ENCODE measurements at places on chromosomes 12 and 14. TPM values are rescaled to one million over a fixed set of nuclear protein-coding genes. Genes with fewer than 3 reads are reported as not detected.

DNA sequence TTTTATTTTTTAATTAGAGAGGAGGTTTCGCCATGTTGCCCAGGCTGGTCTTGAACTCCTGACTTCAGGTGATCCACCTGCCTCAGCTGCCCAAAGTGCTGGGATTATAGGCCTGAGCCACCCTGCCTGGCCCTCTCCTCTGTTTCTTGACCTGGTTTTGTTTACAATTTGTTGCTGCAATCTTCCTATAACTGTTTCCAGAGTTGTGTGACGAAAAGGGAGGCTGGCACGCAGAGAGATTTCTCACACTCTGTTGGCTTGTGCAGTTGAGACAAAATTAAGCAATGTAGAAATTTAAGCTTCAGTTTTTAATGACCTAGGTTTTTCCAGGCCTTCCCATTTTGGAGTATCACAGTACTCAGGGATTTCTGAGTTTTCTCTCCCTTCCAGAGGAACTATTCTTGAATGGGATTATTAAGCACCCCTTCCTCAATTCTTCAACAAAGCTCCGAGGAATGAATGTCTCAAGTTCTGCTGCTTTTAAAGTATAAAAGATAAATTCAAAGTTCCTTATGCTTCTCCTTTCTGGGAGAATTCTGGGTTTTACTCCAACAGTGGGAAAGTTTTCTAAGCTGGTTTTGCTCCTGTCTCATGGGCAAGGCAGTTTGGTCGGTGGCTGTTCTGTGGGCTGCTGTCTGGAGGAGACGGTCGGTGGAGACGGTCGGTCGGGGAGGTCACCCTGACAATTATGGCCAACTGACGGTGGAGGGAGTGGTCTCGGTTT lies 20.4 kb upstream of the FOS start:
- H3K27ac ChIP-seq, result peak overlapping the region; percentile 91
- H3K27me3 ChIP-seq, result peaks cover 29% of the 10 kb centered on the region
- peaks cover 20% of the 10 kb centered on the region for H3K4me1 ChIP-seq
- no peaks in the 10 kb centered on the region for H3K36me3 ChIP-seq
- no peak for DNase-seq
- peak overlapping the region; percentile 78 for H3K4me3 ChIP-seq

The DTX1 gene
- total RNA-seq, result not detected

GRCh38 chr14:69312608-69313007 lies 52.6 kb downstream of the GALNT16 start:
- no peak for DNase-seq
- no peak overlapping the region for H3K4me3 ChIP-seq
- H3K36me3 ChIP-seq, result no peaks in the 10 kb centered on the region
- H3K27me3 ChIP-seq, result peaks cover 17% of the 10 kb centered on the region

DNA sequence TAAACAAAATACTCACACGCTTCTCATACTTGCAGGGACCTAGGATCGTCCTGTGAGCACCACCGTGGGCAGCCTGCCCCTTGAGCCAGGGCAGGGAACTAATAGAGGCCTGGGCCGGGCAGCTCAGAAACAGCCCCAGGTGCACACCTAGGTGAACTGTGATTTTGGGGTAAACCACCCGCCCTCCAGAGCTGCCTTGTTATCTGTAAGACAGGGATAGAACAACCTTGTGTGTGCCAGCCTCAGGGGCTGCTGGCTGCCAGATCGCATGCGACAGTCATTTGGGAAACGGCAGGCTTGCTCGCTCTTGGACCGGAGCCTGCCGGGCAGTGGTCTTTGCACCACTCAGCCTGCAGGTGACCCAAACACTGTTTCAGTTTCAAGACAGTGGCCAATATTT lies 86.8 kb downstream of the ADGRD1 start:
- no peaks in the 10 kb centered on the region for H3K27me3 ChIP-seq
- H3K27ac ChIP-seq, result no peak overlapping the region
- H3K4me3 ChIP-seq, result no peak overlapping the region
- H3K4me1 ChIP-seq, result no peaks in the 10 kb centered on the region

DNA sequence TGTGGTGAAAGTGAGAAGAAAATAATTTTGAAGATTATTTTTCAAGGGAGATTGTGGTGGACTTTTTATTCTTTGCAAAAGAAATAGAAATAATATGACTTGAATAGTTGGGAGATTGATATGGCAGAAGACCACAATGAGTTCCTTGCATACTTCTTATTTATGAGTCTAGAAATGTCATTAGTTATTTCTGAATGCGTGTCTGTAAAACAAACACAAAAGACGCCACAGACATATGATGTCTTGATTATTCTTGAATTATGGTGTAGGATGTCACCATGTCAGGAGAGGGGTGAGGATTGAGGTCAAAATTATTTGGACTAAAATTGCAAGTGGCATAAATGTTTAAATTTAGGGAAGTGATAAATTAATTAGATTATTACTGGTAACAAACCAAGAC lies 440.7 kb upstream of the PDE3A start:
- DNase-seq, result no peak
- H3K4me1 ChIP-seq, result no peaks in the 10 kb centered on the region
- H3K4me3 ChIP-seq, result no peak overlapping the region
- peaks cover 6% of the 10 kb centered on the region for H3K27me3 ChIP-seq
- no peaks in the 10 kb centered on the region for H3K36me3 ChIP-seq

The AHNAK2 gene
- not detected for total RNA-seq

GRCh38 chr12:106769078-106769477 lies 5.4 kb upstream of the RIC8B start:
- no peak for DNase-seq
- H3K4me1 ChIP-seq, result peaks cover 22% of the 10 kb centered on the region
- H3K27me3 ChIP-seq, result peaks cover 2% of the 10 kb centered on the region
- H3K36me3 ChIP-seq, result no peaks in the 10 kb centered on the region
- no peak overlapping the region for H3K27ac ChIP-seq
- no peak overlapping the region for H3K4me3 ChIP-seq

DNA sequence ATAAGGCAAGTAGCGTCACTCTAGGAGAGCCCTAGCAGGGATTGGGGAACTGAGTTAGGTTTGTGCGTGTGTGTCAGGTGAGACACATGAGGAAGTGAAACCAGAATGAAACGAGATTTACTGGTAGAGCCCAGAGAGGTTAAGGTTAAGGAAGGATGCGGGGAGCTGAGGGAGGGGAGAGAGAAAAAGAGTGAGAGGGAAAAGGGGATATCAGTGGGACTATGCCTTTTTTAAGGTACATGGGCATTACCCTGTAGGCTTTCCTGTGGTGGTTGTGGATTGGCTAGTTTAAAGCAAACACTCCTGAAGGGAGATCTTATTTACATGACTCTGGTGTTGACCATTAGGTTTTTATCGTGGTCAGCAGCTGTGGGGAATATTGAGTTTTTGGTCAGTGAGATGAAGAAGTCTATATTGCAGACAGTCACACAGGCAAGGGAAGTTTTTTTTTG lies 13.9 kb downstream of the ZDHHC17 start:
- DNase-seq, result no peak
- peaks cover 36% of the 10 kb centered on the region for H3K36me3 ChIP-seq
- peaks cover 17% of the 10 kb centered on the region for H3K4me1 ChIP-seq

The C12orf50 gene
- not detected for total RNA-seq

The JAG2 gene
- total RNA-seq, result 2.9 TPM

DNA sequence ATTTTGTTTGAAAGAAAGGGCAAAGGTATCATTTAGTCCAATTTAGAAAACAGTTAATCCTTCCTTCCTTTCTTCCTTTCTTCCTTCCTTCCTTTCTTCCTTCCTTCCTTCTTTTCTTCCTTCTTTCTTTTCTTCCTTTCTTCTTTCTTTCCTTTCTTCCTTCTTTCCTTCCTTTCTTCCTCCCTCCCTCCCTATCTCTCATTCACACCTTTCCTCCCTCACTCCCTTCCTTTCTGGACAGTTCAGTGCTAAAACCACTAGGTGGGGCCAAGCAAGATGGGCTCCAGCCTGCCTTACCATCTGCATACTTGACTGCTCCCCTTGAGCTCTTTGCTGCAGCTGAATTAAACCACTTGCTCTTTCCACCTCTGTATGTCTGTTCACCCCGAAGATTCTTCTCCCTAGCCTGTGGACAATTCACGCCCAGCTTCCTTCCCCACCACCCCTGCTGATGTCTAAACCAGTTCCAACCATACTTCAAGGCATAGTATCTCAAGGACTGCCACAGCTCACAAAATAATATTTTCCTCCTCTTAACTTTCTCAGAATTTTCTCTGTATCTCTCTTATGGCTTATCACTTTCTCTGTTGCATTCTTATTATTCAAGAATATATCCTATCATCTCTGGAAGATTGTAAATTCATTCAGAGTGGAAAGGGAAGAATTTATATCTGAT lies 78.0 kb downstream of the DBX2 start:
- peaks cover 21% of the 10 kb centered on the region for H3K4me1 ChIP-seq
- peak; percentile 51 for DNase-seq
- H3K4me3 ChIP-seq, result no peak overlapping the region
- H3K36me3 ChIP-seq, result peaks cover 2% of the 10 kb centered on the region

- no peak overlapping the region for H3K4me3 ChIP-seq
- H3K4me1 ChIP-seq, result peaks cover 2% of the 10 kb centered on the region
- no peaks in the 10 kb centered on the region for H3K27me3 ChIP-seq
- H3K27ac ChIP-seq, result no peak overlapping the region
These were observed 20.9 kb upstream of the PPP1CC start for GRCh38 chr12:110763583-110763982.

The GLIPR1L1 gene
- total RNA-seq, result not detected

- no peaks in the 10 kb centered on the region for H3K4me1 ChIP-seq
- no peaks in the 10 kb centered on the region for H3K36me3 ChIP-seq
- DNase-seq, result no peak
- no peaks in the 10 kb centered on the region for H3K27me3 ChIP-seq
- no peak overlapping the region for H3K27ac ChIP-seq
These were observed 49.2 kb upstream of the AEBP2 start for GRCh38 chr12:19390051-19390598.

DNA sequence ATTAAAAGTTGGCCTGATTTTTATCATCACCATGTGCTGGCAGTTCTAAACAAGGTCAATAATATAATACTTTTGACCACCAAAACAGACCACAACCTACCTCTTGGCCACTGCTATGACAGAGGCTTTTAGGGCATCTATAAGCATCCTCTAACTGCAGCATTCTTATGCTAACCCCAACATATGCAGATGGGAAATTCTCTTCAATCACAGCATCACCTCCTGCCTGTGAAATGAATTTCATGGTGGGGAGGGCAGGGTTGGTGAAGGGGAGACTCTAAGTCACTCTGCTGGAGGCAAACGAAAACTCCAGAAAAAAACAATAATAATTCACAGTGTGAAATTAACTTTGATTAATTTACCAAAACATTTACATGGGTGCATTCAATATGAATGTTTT lies 78.8 kb upstream of the FAR2 start:
- no peak overlapping the region for H3K27ac ChIP-seq
- peaks cover 13% of the 10 kb centered on the region for H3K27me3 ChIP-seq
- no peak overlapping the region for H3K4me3 ChIP-seq
- no peaks in the 10 kb centered on the region for H3K36me3 ChIP-seq

The DCP1B gene
- 12.8 TPM for total RNA-seq

GRCh38 chr12:43586646-43587245 lies 34.7 kb upstream of the ADAMTS20 start:
- H3K4me3 ChIP-seq, result no peak overlapping the region
- H3K36me3 ChIP-seq, result no peaks in the 10 kb centered on the region
- no peaks in the 10 kb centered on the region for H3K27me3 ChIP-seq
- no peak for DNase-seq
- no peaks in the 10 kb centered on the region for H3K4me1 ChIP-seq

- no peak overlapping the region for H3K4me3 ChIP-seq
- no peaks in the 10 kb centered on the region for H3K36me3 ChIP-seq
- no peak overlapping the region for H3K27ac ChIP-seq
- no peaks in the 10 kb centered on the region for H3K4me1 ChIP-seq
- peaks cover 7% of the 10 kb centered on the region for H3K27me3 ChIP-seq
These were observed 79.9 kb downstream of the LLPH start for GRCh38 chr12:66050610-66051009.

The KRT78 gene
- total RNA-seq, result not detected

DNA sequence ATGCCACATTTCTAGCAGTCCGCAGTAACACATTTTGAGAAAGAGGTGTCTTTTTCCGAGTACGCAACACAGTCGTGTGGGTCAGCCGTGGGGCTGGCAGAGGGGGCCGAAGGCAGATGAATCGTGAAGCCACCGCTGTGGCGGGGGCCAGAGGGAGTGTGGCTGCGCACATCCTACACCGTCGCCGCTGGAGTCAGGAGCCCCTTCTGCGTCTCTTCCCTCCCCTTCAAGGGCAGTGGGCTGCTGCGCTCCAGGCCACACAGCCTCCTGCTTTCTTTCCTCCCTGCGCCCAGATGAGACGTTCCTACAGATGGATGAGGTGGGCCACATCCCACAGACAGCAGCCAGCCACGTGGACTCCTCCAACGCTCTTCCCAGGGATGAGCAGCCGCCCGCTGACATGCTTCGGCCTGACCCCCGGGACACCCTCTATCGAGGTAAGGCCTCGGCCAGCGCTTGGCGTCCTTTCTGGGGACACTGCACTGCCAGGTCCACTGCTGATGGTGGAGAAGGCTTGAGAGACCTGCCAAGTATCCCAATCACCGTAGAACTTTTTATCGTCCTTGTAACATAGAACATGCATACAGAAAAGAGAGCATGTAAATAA lies 89.8 kb downstream of the B4GALNT3 start:
- DNase-seq, result no peak
- no peak overlapping the region for H3K4me3 ChIP-seq
- H3K4me1 ChIP-seq, result peaks cover 68% of the 10 kb centered on the region
- peaks cover 18% of the 10 kb centered on the region for H3K27me3 ChIP-seq
- peak overlapping the region; percentile 10 for H3K27ac ChIP-seq

The HIP1R gene
- 36.2 TPM for total RNA-seq

The TMCC3 gene
- 0.18 TPM for total RNA-seq

GRCh38 chr12:128857133-128857763 lies 4.0 kb downstream of the GLT1D1 start:
- H3K36me3 ChIP-seq, result no peaks in the 10 kb centered on the region
- no peak overlapping the region for H3K27ac ChIP-seq
- no peaks in the 10 kb centered on the region for H3K4me1 ChIP-seq
- no peak overlapping the region for H3K4me3 ChIP-seq
- H3K27me3 ChIP-seq, result peaks cover 21% of the 10 kb centered on the region
- DNase-seq, result no peak

- peaks cover 46% of the 10 kb centered on the region for H3K4me1 ChIP-seq
- H3K4me3 ChIP-seq, result no peak overlapping the region
- DNase-seq, result no peak
- H3K27ac ChIP-seq, result no peak overlapping the region
These were observed 97.0 kb upstream of the GRIP1 start for GRCh38 chr12:66775871-66776270.

- no peak overlapping the region for H3K27ac ChIP-seq
- no peaks in the 10 kb centered on the region for H3K27me3 ChIP-seq
- DNase-seq, result peak; percentile 80
These were observed 9.4 kb downstream of the ASPG start for GRCh38 chr14:104094709-104095425.

- H3K36me3 ChIP-seq, result no peaks in the 10 kb centered on the region
- H3K27me3 ChIP-seq, result peaks cover 2% of the 10 kb centered on the region
- DNase-seq, result no peak
- H3K4me3 ChIP-seq, result no peak overlapping the region
- no peaks in the 10 kb centered on the region for H3K4me1 ChIP-seq
- no peak overlapping the region for H3K27ac ChIP-seq
These were observed 95.8 kb downstream of the STXBP6 start for GRCh38 chr14:24954037-24954699.

DNA sequence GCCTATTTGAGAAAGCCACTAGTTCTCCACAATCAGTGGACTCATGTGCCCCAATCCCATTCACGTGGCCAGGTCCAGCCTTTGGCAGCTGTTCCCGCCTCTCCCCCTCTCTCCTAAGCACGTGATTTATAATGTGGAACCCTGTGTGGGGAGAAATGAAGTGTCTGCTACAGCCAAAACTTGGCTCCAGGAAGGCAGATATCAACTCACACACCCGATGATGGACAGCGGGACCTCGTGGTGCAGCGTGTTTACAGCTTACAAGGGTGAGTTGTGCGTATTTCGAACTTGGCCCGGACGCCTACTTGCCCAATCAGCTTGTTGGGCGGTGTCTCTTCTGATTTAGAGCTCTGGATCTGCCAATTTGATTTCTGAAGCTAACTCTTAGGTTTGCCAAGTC lies 38.1 kb upstream of the FAM181A start:
- H3K4me1 ChIP-seq, result peaks cover 7% of the 10 kb centered on the region
- H3K36me3 ChIP-seq, result no peaks in the 10 kb centered on the region
- H3K4me3 ChIP-seq, result no peak overlapping the region
- peaks cover 28% of the 10 kb centered on the region for H3K27me3 ChIP-seq

The MUCL1 gene
- not detected for total RNA-seq

The CEBPE gene
- 0.50 TPM for total RNA-seq
